Common myeloid progenitor, CD34-positive (primary cell): ENCODE measurements at places on chromosomes 5 and 9.

DNA sequence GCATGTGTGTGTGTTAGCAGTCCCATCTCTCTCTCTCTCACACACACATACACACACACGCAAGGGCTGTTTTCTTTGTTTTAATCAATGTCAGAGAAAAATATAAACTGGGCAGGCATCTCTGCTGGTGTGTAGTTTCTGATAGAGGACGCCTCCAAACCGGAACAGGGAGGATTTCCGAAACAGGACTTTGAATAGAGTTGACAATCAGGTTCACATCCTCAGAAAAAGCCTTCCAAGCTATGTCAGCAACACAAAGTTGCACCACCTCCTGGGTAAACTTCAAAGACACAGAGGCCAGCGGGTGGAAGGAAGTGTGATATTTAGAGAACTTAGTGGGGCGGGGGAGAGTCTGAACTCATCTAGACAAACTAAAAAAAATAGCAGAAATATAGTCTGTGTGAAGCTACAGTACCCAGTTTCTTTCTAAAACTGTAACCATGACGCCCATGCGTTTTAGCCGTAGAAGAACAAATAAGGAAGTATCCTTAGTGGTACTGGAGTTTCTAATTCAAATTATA, 1.2 kb downstream of the ST8SIA4 start:
- peak; percentile 83 for DNase-seq

DNA sequence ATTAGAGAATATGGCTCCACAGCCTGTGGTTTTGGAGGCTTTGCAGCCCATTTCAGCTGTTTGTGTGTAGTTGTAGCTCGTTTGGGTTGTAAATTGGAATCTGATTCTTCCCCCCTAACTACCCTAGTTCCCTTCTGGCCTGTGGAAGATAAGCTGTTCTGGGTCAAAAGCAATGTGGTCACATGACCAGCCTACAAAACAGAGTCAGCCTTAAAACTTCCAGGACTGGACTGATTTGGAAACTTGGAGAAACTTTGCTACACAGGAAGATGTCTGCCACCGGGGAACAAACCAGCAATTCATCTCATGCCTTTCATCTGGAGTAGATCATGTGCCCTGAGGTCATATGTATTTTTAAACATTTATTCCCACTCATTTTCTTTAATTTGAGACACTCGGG, 83.8 kb downstream of the DAPK1 start:
- DNase-seq = no peak

- DNase-seq = no peak
Observed at GRCh38 chr5:143594902-143595818, 191.7 kb upstream of the NR3C1 start.

DNA sequence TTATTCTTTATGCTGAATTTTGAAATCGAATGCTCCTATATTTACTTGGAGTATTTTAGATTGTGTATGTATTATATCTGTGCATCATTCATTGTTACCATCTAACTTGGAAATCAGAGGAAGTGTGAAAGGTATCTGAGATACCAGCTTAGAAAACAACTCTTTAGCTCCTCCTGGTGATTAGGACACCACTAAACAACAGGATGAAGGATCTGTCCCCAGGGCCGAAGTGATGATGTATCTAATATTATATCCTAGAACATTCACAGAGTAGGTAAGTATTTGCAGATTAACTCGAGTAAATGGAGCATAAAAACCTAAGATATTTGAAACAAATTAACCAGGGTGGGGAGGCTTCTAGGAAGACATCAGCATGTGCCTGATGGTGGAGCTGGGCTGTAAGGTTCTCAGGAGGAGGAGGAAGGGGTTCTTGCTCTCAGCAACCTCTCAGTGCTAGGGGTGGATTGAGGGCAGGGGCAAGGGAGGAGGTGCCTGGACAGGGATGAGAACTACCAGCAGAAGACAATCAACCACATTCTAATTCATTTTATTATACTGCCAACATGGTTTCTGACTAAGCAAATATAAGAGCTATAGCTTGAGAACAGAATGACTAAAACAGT, 2.6 kb upstream of the NFIL3 start:
- DNase-seq = peak; percentile 54

DNA sequence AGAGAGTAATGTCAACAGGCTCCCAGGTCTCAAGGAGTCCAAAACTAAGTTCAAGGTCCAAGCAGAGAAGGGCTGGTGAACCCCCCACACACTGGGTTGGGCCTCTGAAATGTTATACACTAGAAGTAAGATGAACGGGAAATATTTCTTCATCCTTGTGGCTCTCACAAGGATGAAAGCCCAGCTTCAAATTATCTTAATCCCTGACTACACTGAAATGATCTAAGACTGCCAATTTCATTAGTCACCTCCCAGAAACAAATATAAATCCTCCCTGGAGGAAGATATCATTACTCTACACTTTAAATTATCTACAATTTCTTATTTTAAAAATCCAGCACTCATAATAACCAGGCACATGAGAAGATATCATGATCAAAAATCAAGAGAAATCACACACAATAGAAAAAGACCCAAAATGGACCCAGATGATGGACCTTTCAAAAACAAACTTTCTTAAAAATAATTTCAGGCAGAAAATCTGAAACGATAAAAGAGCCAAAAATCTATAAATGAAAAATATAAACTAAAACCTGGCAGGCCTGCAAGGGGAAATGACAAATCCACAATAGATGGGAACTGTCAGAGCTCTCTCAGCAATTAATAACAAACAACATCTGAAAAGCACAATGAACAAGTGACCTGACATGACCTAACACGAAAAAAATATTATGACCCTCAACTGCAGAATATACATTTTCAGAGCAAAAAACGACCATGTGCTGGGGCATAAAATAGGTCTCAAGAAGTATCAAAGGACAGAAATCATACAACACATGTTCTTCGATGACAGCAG, 117.4 kb downstream of the GPR21 start:
- no peak for DNase-seq

- DNase-seq = no peak
Observed at GRCh38 chr9:137174722-137175293, 3.0 kb upstream of the TMEM210 start.

GRCh38 chr5:95668728-95669127, 14.1 kb downstream of the SPATA9 start:
- DNase-seq = peak; percentile 26

DNA sequence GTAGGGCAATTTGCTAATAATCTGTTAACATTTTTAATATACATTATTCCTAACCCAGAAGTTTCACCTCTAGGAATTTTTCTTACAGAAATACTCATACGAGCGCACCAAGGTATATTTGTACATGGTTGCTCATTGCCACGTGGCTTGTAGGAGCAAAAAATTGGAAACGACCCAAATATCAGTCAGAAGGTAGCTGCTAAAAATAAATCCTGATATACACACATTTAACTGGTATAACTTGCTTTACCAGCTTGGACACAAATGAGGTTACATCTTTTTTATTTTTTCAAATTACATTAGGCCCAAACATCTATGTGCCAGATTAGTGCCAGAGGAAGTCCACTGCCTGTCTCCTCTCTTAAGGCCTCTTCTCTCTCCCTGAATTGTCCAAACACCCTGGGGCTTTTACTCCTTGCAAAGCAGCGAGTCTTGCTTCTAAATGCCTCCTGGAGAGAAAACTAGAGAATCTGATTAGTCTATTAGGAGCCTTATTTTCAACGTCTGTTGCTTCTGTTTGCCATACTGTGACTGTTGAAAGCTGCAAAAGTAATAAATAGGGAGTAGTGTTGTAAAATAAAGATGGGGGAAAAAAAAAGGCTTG, 92.0 kb upstream of the SSBP2 start:
- no peak for DNase-seq

- DNase-seq = peak; percentile 68
Observed at GRCh38 chr9:117704024-117704575, at the start of gene TLR4. TLR4 (plus strand) TSS chr9:117704403; CDS start chr9:117704473, 70 bp downstream.

- DNase-seq = no peak
Observed at GRCh38 chr9:80074439-80074838, 502.7 kb downstream of the TLE4 start.

DNA sequence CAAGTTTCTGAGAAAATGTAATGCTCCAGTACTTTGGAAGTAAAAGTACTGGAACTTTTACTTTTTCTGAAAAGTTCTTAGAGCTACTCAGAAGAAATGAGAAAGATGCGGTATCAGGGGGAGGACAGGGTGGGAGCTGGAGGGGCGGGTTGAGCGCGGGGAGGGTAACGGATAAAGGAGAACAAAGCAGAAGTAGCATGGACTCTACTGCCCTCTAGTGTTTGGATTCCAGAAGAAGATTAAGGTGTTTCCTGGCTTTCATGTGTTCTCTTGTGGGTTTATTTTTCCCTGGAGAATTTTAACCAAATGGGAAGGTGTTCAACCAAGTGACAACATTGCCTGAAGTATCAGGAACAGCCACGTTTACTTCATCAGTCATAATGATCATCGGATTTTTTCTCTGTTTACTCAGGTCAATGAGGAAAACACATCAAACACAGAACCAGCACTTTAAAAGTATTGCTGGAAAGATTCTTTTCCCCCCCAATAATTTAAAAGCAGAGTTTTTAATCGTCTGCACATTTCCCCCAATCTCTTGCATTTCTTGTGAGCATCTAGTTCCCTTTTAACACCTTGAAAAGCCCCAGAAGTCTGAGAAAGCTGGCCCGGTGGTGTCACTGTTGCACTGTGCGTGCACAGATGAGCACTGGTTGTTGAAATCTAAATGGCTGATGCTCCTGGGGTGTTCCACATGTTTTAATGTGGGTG, 190.6 kb downstream of the MPDZ start:
- peak; percentile 34 for DNase-seq

GRCh38 chr5:166750376-166750775, 1541.1 kb upstream of the WWC1 start:
- DNase-seq = no peak

- DNase-seq = no peak
Observed at GRCh38 chr5:92637247-92637646, 943.8 kb downstream of the NR2F1-AS1 start.

DNA sequence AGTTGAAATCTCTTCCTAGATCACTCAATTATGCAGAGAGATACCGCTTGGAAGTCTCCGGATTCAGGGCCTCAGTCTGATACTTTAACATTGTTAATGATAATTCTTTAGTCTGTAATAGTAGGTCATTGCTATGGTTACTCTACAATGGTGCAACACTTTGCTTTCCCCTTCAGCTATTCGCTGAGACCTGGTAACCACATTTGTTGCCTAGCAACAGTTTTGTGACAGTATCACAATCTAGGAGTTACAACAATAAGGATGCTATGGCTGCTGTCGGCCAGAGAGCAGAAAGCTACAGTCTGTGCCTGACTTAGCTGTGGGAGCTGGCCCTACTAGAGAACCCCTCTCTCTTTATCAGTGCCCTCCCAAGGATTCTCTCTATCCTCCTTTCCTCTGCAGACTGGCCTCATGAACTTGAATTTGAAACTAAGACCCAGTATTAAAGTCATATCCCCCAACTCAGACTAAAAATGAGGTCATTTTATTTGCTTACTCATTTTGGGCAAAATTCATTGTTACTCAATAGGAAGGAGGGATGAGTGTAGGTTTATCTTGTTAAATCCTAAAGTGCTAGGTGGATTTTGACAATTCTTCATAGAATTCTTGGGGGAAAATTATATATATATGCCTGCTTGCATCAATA, 39.3 kb downstream of the NR2F1 start:
- DNase-seq = no peak

GRCh38 chr5:138841531-138841930, 33.6 kb downstream of the LRRTM2 start:
- DNase-seq = no peak

- no peak for DNase-seq
Observed at GRCh38 chr5:65796751-65797316, 74.8 kb downstream of the NLN start.

DNA sequence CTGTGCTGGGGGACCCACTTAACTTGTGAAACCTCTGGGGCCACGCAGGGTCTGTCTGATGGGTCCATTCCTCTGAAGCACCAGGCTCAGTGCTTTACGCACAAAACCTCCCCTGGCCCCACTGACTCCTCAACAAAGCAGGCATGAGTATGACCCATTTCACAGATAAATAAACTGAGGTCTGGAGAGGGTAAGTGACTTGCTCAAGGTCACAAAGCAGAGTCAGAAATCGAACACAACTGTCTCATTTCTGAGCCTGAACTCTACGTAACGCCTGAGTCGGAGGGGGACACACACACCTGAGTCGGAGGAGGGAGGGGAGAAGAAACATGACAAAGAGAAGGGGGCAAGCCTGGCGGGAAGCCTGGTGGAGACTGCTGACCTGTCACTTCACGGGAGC, 48.0 kb upstream of the RAPGEF1 start:
- no peak for DNase-seq
